H1 (cell line): ENCODE measurements at places on chromosomes 2 and 18.

DNA sequence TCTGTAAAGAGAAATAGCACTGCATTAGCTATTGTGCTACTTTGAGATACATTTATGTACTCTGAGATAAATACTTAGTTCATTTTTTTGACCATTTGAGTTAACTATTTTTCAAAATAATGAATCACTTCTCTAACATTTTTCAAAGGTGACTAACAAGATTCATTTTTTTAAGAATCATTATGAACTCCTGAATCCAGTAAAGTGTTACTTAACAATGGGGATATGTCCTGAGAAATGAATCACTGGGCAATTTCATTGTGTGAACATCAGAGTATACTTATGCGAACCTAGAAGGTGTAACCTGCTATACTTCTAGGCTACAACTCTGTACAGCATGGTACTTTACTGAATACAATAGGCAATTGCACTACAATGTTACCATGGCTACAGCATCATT is 355.8 kb downstream of the ARL6IP6 start:
- H3K4me1 ChIP-seq = no peaks in the 10 kb centered on the region
- H3K27me3 ChIP-seq = no peaks in the 10 kb centered on the region
- no peak for DNase-seq
- no peak overlapping the region for H3K4me3 ChIP-seq

DNA sequence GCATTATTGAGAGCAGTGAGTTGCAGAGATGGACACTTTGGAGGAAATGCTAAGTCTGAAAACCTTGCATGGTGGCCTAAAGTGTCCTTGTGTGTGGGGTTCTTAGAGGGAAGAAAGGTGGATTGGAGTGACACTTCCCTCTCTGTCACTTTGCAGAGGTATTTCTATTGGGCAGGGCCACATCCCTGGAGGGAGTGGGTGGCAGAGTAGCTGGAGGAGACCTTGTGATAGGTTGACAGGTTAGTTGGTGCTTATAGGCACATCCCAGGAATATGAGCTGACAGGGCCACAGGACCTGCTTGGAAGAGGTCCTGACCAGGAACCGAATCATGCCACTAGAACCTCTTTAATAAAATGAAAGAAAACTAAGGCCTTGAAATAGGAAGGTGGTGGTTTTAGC is 972 bp upstream of the IGFBP5 start:
- no peak for DNase-seq
- peaks cover 3% of the 10 kb centered on the region for H3K4me1 ChIP-seq
- no peak overlapping the region for H3K27ac ChIP-seq
- H3K27me3 ChIP-seq = peaks cover 15% of the 10 kb centered on the region
- no peaks in the 10 kb centered on the region for H3K36me3 ChIP-seq

GRCh38 chr2:99469394-99469793 is 20.4 kb downstream of the REV1 start:
- H3K27ac ChIP-seq = no peak overlapping the region
- no peaks in the 10 kb centered on the region for H3K36me3 ChIP-seq
- no peak overlapping the region for H3K4me3 ChIP-seq
- H3K27me3 ChIP-seq = no peaks in the 10 kb centered on the region
- H3K4me1 ChIP-seq = peaks cover 9% of the 10 kb centered on the region; the same call in 1 of the 2 replicates
- DNase-seq = no peak

DNA sequence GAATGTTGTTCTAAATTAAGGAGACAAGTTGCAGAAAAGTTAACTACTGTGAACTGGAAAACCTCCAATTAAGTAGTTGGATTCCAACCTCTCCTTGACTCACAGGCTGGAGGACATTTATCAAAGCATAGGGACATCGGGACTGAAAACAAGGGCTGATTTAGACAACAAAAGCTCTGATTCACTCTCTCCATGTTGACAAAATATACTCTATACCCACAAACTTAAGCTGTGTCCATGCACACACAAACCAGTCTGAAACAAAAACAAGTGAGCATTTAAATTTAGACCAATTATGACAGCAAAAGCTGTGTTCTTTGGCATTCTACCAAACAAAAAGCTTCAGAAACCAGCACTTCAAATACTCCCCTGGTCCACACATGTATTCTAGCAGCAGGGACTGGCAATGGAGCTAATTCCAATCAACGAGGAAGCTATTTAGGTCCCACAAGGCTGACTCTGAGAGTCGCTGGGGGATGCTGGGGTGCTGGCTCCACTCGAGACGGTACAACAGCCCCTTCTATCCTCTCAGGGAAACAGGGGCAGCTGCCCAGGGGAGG is 71.4 kb downstream of the NXPH2 start:
- H3K4me1 ChIP-seq = no peaks in the 10 kb centered on the region
- no peaks in the 10 kb centered on the region for H3K36me3 ChIP-seq
- H3K27ac ChIP-seq = no peak overlapping the region
- H3K4me3 ChIP-seq = no peak overlapping the region
- no peak for DNase-seq

DNA sequence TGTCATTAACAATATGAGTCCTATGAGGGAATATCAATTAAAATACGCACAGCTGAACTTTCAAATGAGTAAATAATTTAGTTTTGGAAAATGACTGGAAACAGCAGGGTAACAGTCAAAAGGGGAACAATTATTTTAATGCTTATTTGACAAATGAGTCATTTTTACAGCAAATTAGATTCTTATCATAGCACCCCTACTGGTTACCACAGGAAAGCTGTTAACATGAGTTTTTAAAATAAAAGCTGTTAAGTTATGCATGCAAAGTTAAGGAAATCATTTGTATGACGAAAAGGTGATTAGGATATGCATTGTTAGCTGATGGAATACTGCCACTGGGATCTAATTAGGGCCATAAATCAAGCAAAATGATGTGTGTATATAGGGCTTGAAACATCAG is 435.1 kb upstream of the MEIS1 start:
- H3K4me3 ChIP-seq = no peak overlapping the region
- H3K27ac ChIP-seq = no peak overlapping the region
- no peaks in the 10 kb centered on the region for H3K27me3 ChIP-seq
- DNase-seq = no peak
- H3K36me3 ChIP-seq = no peaks in the 10 kb centered on the region

DNA sequence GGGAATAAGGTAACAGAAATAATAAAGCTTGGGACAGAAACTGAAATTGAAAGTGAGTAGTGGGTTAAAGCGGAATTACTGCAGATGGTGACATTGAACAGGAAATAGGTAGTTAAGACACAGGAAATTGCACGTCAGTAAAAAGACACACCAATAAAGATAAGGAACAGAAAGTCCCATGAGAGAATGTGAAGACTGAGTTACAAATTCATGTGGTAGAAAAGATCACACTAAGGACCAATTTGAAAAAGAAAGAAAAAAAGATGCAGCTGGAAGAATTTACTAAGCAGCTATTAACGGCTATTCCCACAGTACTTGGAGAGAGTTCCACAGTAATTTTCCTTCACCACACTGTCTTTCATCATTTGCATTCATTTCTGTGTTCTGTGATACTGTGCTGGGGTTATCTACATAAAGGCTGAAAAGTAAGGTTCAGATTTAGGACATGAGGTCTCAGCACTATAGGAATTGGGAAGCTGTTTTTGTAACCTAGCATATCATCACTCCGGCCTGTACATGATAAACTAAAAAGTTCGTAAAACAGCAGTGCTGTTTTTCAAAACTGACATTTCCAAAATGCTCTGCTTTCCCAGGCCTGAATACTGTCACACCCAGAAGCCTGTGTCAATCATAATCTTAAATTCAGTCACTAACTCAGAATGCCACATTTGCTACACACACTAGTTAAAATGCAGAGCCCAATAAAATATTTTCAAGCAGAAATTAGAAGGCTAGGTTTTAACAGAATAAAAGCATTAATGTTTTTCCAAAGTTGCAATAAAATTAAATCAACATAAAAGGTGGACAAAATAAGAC is 42.9 kb downstream of the SRBD1 start:
- no peak overlapping the region for H3K4me3 ChIP-seq
- H3K27me3 ChIP-seq = no peaks in the 10 kb centered on the region
- no peaks in the 10 kb centered on the region for H3K4me1 ChIP-seq
- DNase-seq = no peak
